ENCODE measurements at places on chromosomes 12 and 14. TPM values are rescaled to one million over a fixed set of nuclear protein-coding genes. Genes with fewer than 3 reads are reported as not detected.

Gene PAWR
- total RNA-seq = 5.2 TPM

Gene KRT73
- not detected for total RNA-seq

DNA sequence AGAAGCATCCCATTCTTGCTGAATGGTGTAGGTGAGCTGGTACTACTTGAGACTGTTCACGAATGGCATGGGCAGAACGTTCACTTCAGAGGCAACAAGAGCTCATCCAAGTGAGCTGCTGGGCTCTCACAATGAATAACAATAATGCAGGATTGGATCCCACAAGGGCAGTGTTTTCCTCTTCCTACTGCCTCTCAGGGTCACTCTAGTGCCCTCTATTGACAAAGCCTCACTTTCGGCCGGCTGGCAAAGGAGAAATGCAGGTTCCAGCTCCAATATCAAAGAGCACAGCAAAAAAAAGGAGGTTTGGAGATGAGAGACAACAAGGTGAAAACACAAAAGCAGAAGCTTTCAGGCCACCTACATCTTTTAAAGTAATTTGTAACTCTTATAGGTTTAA, 74.6 kb upstream of the MYF6 start:
- DNase-seq = no peak

GRCh38 chr14:43591776-43592175, 915.3 kb downstream of the FSCB start:
- DNase-seq = no peak

DNA sequence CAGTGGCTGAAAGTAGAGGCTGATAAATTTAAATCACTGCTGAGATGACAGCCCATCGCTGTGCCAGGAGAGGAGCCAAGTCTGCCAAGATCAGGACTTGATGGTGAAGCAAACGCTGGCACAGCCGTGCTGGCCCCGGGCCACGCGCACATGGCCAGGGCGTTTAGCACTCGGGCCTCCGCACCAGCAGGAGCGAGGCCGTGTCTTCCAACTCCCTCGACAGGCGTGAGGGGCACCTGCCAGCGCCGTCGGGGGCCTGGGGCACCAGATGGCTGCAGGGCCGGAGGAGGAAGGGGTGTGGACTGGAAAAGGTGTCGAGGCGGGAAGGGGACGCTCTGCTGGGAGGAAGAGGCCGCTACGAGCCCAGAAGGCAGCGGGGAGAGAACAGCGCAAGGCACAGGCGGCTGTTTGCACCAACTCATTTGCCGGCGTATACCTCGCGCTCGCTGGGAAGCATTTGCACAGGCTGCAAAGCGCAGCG, 29.5 kb downstream of the RIMBP2 start:
- DNase-seq = no peak
